ENCODE measurements at places on chromosomes 1 and 21.

DNA sequence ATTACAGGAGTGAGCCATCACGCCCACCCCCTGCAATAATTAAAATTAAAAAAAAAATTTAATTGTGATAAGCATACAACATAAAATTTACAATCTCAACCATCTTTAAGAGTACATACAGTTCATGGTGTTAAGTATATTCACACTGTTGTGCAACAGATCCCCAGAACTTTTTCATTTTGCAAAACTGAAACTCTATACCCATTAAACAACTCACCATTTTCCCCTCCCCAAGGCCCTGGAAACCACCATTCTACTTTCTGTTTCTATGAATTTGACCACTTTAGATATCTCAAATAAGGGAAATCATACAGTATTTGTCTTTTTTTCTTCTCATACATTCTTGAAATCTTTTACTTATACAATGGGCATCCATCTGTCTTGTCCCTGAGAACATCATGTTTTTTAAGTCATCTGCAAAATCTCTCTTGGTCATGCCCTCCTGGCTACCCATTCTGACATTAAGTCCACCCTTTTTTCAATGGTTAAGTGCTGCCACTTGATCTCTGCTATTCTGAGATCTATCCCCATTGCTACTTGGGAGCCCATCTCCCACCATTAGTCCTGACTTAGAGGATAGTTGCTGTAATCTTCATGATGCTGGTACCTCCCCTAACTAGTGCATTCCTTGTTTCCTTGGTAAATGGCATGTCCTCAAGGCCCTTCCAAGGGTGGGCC lies 39.4 kb upstream of the ZFYVE9 start:
- DNase-seq: no peak

DNA sequence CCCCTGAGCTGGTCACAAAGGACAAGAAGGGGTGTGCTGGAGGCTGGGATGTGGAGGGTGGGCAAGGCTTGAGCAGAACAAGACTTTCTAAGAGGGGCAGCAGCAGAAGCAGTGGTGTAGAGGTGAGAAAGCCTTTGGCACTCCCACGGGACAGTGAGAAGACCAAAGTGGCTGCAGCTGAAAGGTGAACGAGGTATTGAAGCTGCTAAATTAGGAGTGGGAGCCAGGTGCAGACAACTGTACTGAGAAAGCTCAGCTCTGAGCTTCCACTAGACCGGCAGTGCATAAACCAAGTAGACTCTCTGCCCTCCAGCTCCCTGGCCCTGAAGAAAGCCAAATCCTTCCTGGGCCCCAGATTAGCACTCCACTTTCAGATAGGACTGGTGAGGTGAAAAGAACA lies 93.0 kb downstream of the VWA5B1 start:
- DNase-seq: no peak

GRCh38 chr1:81554108-81554507 lies 246.6 kb upstream of the ADGRL2 start:
- no peak for DNase-seq

DNA sequence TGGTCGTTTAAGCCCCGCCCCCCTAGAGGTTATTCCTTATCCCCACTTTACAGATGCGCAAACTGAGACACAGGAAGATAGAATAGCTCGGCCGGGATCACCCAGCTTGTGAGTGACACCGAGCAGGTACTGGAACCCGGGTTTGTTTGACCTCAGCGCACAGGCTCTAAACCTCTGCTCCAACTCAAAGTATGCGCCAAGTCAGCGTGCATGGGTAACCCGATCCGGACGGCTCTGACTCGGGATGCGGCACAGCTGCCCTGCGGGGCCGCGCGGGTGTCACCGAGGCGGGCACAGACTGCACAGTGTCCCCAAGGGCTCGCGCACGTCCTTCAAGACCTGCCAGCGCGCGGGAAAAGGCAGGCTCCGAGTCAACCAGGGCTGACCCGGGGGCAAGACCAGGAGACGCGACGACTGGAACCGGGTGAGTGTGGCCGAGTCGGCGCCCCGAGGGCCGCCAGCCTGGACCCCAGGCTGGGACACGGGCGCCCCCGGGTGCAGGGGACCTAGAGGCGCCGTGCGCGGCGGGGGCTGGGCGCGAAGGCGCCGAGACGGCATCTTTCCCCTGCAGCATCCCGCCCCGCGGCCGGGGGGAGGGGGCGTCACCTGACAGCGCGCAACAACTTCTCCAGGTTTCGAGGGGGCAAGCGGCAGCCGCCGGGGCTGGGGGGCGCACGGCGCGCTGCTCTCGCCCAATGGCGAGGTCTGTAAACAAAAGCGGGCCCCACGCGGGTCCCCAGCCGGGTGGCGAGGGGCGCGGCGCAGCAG lies 101.9 kb upstream of the SOD1 start:
- peak; percentile 8 for DNase-seq

DNA sequence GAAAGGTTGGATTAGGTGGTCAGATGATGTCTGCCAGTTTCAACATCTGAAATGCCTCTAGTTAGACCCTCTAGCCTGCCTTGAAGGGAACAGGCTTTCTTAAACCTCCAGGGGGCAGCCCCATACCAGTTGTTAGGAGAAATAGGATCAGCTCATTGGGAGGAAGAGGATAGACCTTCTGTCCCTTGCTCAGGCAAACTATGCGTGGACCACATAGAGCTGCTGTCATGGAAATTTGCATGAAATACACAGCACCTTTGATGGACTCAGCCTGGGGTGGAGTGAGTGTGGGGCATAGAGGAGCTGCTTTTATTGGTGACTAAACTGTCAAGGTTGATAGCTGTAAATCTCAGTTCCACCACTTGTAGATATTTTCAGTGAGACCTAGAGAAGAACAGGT lies 38.4 kb upstream of the SPAG17 start:
- no peak for DNase-seq

DNA sequence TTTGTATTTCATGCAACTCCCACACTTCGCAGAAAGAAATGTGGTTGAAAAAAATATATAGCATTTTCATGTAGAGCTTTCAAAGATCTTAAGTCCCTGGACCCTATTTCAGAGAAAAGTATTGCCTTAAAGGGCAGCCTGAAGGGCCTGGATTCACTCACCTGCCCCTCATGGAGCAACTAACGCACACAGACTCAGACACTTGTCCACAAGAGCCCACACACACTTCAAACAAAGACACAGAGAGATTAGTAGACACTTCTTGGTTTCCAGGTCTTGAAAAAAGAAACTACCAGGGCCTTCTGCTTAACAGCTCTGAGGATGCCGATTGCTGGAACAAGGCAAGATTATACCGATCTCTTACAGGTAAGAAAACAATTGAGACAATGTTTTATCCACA lies 122.2 kb downstream of the ZBTB18 start:
- DNase-seq: no peak

GRCh38 chr1:14961661-14962267 lies 191.8 kb upstream of the TMEM51 start:
- peak; percentile 23 for DNase-seq

- peak; percentile 88 for DNase-seq
Observed at GRCh38 chr1:169312084-169312954, 55.3 kb downstream of the NME7 start.

DNA sequence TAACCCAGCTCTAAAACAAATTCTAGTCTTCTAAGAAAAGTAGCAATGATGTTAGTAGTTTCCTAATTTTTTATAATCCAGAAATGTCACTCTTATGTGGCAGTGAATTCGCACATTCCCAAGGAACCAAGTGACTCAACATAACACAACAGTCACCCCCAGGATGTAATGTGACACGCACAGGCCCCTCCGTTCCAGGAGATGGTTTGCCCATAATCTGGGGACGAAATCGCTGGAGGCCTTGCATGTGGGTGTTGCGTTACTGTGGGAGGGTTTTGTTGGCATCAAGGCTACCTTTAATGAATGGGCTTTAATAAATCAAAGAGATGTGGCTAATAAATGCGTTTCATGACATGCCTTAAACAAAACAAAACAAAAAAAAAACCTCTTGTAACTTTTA lies 50.9 kb downstream of the EVA1C start:
- DNase-seq: no peak

- DNase-seq: no peak
Observed at GRCh38 chr1:178393370-178393769, 103.4 kb downstream of the CLEC20A start.

- DNase-seq: no peak
Observed at GRCh38 chr1:37719572-37720195, 27.4 kb downstream of the CDCA8 start.

DNA sequence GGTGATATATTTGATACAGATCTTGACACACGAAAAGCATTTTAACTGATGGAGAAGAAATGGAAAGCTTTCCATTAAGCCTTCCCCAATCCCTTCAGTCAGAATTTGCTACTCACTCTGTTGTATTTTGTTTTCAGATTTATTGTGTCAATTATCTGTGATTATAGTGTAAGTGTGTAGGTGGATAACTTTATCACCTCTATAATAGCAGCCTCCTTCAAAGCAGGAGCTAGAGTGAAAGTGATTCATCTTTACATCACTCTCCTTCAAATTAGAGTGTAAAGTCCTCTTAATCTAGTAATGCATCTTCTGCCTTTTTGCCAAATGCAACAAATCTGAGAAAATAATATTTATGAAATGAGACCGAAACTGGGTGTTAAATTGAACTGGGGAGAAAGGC lies 459.7 kb upstream of the ZP4 start:
- no peak for DNase-seq

GRCh38 chr1:215220346-215220745 lies 137.8 kb downstream of the KCNK2 start:
- DNase-seq: no peak

- no peak for DNase-seq
Observed at GRCh38 chr1:246455476-246455875, 51.6 kb downstream of the SMYD3 start.

- no peak for DNase-seq
Observed at GRCh38 chr1:20601129-20601825, 12.4 kb downstream of the CDA start.

DNA sequence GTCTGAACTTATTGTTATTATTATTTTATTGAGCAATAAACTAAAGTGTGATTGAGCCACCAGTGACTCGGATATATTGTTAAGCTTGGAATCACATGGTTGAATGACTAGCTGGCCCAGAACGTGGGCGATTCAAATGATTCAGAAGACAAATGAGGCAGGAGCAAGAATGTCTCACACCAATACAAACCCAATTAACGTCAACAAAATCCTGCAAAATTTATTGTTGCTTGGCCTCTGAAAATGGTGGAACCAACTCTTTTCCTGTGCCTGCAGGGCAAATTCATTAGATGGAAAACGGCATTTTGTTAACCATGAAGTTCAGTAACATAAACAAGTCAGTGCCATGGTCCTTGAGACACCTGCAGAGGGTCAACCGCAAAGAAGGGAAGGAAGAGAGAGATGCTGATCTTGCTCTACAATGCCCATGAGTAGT lies 482.0 kb downstream of the SETD4 start:
- peak; percentile 71 for DNase-seq

GRCh38 chr1:93437976-93438605 lies 9.8 kb upstream of the FNBP1L start:
- DNase-seq: peak; percentile 6

GRCh38 chr21:39186676-39187075 lies 3.4 kb upstream of the PSMG1 start:
- DNase-seq: no peak

GRCh38 chr1:232678185-232678886 lies 48.4 kb upstream of the SIPA1L2 start:
- no peak for DNase-seq

DNA sequence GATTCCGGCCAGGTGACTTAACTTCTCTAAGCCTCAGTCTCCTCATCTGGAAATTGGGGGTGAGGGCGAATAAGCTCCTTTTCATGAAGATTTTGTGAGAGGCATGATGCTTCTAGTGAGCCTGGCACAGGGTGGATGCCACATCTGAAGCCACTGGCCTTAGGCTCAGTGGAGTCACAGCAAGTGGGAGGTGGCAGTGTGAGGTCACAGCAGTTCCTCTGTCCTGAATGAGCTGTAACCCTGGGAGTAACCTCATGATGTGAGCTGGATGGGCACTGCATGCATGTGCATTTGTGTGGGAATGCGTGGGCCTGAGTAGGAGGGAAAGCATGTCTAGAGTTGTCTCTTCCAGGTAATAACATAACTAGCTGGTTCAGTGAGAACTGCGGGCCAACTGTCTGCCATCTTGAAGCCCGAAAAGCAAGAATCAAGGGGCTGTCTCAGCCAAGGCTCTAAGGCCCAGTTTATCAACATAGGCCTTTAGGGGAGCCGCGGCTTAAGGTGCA lies 27.0 kb upstream of the HTR1D start:
- peak; percentile 63 for DNase-seq
